T47D (cell line): ENCODE measurements at places on chromosomes 3 and 15.

- no peak for DNase-seq
Measured at GRCh38 chr15:101342056-101342455, 47.0 kb upstream of the SNRPA1 start.

GRCh38 chr3:53350652-53351051 lies 3.3 kb upstream of the DCP1A start:
- peak; percentile 18 for DNase-seq

GRCh38 chr3:183884097-183884426 lies 618 bp downstream of the PARL start:
- no peak for DNase-seq

DNA sequence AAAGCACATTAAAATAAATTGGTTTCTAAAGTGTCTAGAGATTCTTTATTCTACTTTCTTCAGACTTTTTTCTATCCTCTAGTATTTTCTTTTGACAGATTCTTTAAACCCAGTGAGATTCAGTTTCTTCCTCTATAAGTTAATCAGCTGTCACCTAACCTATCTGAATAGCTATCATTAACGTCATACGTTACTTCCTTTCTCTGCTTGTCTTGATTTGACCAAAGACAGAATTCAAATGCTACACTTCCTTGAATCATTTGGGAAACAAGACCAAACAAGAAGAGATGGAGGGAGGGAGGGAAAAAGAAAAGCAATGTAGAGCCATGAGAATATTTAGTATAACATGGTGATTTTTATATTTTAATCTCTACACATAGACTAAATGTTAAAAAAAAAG lies 235.2 kb downstream of the NAALADL2 start:
- DNase-seq: no peak

- no peak for DNase-seq
Measured at GRCh38 chr3:14444380-14444779, 42.0 kb downstream of the SLC6A6 start.

GRCh38 chr15:29681946-29682345 lies 140.3 kb downstream of the TJP1 start:
- DNase-seq: no peak

- DNase-seq: no peak
Measured at GRCh38 chr3:58042947-58043707, 34.9 kb downstream of the FLNB start.

DNA sequence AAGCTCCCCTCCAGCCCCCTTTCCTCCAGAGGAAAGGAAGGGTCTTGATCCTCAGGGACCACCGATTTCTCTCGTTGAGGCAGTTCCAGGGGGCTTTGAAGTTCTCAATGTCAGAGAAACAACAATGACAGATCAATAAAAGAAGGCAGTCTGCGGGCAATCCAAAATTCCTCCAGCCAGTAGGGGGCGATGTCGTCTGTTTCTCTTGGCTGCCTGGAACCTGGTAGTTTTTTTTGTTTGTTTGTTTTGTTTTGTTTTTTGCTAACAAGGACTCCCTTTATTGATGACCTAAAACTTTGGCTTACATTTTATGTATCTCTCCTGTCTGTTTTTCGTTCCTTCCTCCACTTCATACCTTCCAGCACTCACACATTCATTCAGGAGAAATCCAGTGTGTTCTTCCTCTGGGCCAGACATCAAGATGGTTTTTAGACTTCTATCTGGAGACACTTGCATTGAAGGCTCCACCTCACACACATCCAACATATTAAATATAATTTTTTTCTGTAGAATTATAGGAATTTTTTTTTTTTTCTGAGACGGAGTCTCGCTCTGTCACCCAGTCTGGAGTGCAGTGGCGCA lies 276.6 kb downstream of the RPLP1 start:
- DNase-seq: peak; percentile 53

- DNase-seq: no peak
Measured at GRCh38 chr3:138862924-138863775, 28.4 kb upstream of the PIK3CB start.

DNA sequence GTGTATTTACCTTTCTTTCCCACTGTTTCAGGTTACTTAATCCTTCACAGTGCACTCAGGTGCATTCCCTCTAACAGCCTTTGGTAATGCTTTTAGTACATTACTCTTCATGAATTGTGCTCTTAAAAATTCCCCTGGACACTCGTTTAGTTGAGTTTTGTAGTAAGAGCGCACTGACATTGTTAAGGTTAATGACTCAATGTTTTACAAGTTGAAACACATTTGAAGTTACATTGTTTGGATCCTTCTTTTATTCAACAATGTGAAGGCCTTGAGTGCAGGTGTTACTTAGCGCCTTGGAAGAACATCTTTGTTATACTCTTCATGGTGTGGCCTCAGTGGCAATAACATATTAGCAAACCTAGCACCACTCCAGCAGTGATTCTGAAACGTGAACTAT lies 739.6 kb downstream of the NAALADL2 start:
- no peak for DNase-seq

DNA sequence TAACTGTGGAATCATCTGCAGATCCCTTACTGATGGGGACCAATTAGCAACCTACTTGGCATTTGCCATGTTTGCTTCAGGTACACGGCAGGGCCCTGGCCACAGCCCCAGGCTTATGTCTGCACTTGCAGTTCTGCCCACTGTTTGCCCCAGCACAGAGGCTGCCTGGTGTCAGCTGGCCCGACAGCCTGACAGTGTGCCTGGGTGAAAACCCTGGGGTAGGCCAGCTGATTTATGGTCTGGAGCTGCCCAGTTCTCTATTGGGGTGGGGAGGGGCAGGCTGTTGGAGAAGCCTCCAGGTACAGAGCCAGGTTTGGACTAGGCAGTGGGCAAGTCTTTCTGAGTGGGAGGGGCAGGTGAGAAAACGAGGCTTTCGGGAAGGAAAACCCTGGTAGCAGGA lies 11.2 kb upstream of the TGM5 start:
- DNase-seq: peak; percentile 49

- no peak for DNase-seq
Measured at GRCh38 chr15:67815036-67815592, 10.2 kb upstream of the SKOR1 start.

DNA sequence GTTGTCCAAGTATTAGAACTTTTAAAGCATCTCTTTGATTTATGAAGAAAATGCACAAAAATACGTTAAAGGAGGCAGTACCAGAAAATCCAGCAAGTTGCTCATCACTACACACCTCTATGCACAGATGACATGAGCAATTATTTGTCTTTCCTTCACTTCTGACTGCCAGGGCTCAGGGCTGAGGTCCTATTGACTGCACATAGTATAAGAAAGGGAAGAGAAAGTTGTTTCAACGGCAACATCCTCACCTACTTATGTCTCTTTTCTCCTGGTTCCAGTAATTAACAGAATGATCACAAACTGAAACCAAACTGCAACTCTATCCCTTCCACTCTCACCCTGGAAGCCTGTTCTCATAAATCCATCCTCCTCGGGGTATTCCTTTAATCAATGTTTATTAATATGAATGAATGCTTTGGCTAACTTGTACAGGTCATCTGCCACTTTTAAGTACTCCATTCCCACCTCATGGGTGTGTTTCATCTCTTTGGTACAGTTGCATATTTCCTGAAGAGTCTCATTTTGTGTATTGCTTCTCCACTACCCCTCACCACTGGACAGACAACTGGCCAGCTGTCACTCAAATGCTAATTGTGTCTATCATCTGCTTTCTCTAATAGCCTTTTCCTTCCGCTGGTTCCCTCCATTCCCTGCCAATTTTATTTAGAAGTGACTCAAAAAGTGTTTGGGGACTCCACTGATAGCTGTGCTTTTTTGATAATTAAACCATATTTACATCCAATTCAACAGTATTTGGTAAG lies 34.5 kb downstream of the RAB27A start:
- DNase-seq: no peak

DNA sequence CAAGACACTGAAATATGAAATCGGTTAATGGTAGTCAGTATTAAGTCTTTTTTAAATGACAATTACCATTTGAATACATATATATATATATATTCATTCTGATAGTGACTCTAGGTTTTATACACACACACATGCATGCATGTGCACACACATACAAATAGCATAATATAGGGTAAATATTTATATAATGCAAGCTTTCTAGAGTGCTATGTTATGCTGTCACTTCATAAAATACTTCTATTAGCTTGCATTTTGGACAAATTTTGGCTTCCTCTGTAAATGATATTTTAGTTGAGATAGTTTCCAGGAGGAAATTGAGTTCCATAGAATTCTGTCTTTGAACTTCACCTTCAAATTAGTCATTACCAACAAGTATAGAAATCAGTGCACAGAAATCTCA lies 89.9 kb upstream of the EPHA3 start:
- DNase-seq: no peak

DNA sequence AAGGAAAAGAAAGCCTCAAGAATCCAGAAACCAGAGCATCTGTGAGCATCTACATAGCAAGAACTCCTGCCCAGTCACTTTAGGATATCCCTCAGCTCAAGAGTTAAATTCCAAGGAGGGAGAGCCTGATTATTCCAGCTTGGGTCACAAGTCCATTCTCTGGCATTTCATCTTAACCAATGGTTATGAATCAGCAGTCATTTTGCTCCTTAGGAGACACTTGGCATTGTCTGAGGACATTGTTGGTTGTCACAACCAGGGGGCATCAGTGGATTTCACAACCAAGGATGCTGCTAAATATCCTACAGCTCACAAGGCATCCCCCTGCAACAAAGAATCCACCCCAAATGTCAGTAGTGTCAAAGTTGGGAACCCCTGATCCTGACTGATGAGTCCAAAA lies 51.0 kb upstream of the LMCD1 start:
- peak; percentile 37 for DNase-seq

DNA sequence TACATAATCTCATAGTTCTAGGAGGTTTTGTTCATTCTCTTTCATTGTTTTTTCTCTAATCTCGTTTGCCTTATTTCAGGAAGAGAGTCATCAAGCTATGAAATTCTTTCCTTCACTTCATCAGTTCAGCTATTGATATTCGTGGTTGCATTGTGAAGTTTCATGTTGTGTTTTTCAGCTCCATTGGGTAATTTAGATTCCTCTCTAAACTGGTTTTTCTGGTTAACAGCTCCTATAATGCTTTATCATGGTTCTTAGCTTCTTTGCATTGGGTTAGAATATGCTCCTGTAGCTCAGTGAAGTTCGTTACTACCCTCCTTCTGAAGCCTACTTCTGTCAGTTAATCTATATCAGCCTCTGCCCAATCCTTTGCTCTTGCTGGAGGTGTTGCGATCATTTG lies 69.4 kb upstream of the CD96 start:
- DNase-seq: no peak

DNA sequence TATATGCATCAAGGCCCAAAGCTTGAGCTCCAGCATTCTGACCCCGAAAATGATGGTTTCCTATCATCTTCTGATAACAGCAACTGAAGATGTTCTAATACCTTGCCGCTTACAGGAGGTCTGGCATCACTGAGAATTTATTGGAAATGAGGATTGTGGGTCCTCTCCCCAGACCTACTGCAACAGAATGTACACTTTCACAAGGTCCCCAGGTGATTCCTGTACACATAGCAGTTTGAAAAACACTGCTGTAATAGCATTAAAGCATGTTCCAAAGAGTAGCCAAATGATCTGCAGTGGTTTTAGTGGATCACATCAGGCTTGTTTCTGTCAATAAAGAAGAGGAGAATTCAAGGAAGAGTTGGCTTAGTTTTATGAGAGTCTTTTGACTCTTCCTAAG lies 11.3 kb downstream of the TGFBR2 start:
- no peak for DNase-seq

- no peak for DNase-seq
Measured at GRCh38 chr15:85499371-85499887, 119.0 kb downstream of the AKAP13 start.

GRCh38 chr3:114404590-114404989 lies 110.8 kb downstream of the TIGIT start:
- DNase-seq: no peak
